ENCODE measurements at places on chromosomes 16 and 17. TPM values are rescaled to one million over a fixed set of nuclear protein-coding genes. Genes with fewer than 3 reads are reported as not detected.
A peak's percentile ranks its signal among the peaks of the same experiment; 100 is the strongest.

GRCh38 chr16:82509691-82510430, 116.9 kb upstream of the CDH13 start:
- DNase-seq = no peak

DNA sequence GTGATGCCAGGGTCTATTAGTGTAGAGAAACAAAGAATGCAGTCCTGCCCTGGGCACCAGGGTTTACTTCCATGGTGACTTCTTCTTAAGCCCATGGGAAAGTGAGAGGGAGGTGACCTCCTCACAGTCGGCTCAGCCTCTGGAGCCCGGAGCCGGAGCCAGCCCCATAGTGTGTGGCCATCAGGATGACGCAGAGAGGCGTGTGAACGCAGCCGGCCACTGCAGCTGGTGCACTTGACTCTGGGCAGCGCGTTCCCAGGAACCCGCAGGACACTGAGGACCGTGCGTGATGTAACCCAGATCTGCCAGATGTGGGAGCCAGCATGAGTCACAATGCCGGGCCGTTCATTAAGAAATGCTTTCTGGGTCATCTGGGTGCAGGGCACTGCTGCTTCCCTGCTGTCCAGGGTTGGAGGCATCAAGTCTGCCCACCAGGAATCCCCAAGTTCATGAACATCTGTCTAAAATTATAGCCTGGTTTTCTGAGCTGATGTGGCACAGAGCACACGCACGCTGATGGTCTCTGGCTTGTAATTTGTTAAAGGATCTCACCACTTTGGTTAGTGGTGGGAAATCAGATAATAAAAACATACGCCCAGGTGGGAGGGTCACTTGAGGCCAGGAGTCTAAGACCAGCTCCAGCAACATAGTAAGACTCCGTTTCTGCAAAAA, 114.1 kb downstream of the PITPNC1 start:
- DNase-seq = no peak

The SETD1A gene
- 3.8 TPM for total RNA-seq

DNA sequence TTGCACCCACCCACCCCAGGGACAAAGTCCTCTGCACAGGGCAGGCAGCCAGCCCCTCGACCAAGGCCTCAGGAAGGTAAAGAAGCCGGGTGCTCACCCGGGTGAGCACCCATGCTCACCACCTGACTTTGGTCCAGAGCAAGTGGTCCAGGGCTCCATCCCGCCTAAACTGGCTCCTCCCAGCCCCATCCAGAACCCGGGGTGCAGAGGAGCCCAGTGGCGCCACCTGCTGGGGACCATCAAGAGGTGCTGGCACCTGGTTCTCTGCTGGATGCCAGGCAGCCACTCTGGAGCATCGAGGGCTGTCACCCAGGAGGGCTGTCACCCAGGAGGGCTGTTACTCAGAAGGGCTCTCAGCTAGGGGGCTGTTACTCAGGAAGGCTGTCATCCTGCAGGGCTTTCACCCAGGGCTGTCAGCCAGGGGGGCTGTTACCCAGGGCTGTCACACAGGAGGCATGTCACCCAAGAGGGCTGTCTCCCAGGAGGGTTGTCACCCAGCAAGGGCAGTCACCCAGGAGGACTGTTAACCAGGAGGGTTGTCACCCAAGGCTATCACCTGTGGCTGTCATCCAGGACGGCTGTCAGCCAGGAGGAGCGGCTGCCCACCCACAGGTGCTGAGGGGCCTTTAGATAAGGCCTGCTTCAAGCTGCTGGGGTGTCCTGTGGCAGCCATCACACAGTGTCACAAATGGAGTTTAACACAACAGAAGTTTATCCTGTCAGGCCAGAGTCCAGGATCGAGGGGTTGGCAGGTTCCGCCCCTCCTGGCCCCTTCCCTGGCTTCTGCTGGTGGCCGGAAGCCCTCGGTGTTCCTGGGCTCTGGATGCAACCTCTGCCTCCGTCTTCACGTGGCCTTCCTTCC, 98.5 kb downstream of the TNFRSF13B start:
- peak; percentile 41 for DNase-seq

DNA sequence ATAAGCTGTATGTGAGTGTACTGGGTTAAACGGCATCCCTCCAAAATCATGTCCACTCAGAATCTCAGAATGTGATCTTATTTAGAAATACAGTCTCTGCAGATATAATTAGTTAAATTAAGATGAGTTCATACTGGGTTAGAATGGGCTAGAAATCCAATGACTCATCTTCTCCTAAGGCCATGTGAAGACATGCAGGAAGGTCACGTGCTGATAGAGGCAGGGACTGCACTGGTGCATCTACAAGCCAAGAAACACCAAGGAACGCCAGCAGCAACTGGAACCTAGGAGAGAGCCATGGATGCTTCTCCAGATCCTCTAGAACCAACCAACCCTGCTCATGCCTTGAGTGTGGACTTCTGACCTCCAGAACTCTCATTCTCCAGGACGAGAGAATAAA, 241.0 kb downstream of the XYLT1 start:
- no peak for DNase-seq

GRCh38 chr16:64771273-64771672, 350.6 kb downstream of the CDH11 start:
- DNase-seq = no peak

DNA sequence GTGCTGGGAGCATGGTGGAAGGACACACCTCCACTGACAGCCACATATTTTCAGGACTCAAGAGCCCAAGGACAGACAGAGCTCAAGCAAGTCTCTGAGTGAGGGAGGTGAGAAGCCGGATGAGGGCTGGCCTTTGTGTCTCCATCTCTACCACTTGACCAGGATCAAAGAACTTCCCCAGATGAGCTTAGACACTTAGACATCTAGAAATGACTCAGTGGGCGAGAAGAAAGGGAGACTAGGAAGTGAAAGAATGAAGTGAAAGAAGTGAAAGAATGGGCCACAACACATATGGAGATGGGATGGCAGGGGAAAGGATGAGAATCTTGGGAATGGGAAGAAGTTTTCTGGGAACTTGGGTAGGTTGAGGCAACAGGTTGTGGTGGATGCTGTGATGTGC, 274.9 kb upstream of the CCL2 start:
- no peak for DNase-seq

- no peak for DNase-seq
Measured at GRCh38 chr17:38898812-38899348, 26.5 kb upstream of the LASP1NB start.

DNA sequence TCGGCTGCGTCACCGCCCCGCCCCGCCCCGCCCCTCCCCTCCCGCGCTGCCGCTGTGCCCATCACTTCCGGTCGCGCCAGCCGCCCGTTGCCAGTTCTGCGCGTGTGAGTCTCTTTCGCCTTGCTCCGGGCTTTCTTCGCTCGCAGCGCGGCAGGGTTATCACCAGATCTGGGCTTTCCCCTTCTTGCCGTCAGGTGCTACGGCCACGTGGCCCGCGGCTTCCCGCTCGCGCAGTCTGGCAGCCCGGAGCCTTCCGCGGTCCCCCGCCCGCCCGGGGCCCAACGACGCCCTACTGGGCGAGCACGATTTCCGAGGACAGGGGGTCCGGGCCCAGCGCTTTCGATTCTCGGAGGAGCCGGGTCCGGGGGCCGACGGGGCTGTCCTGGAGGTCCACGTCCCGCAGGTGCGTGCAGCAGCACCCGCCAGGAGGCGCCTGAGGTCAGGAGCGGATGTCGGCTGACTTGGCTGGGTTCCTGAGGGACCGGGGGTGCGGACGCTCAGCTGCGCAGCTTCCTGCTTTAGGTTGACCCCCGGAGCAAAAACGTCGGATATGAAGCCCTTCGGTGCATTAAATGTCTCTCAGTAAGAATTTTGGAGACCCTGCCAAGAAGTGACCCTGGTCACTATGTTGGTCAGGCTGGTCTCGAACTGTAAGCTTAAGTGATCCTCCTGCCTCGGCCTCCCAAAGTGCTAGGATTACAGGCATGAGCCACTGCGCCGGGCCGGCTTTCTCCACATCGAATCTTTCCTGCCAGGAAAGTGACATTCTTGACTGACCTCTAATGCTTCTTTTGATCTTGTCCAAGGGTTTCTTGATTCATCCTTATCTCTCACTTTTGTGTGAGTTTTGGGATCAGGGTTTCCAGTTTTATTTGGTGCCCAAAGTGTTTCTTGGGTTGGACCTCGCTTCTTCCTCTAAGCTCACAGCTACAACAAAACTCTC, at the start of gene METTL23:
TSS of gene METTL23 (plus strand) at position 64 of the 943 bp plus-strand sequence. CDS start 2,872 bp downstream, outside the sequence.
- peak; percentile 84 for DNase-seq

GRCh38 chr17:39357986-39358385, 43.4 kb downstream of the FBXL20 start:
- DNase-seq = no peak

The SCGB1C2 gene
- not detected for total RNA-seq

GRCh38 chr16:23146877-23147601, 2.2 kb downstream of the USP31 start:
- no peak for DNase-seq

The CES3 gene
- total RNA-seq = 28.3 TPM

The ZACN gene
- not detected for total RNA-seq

DNA sequence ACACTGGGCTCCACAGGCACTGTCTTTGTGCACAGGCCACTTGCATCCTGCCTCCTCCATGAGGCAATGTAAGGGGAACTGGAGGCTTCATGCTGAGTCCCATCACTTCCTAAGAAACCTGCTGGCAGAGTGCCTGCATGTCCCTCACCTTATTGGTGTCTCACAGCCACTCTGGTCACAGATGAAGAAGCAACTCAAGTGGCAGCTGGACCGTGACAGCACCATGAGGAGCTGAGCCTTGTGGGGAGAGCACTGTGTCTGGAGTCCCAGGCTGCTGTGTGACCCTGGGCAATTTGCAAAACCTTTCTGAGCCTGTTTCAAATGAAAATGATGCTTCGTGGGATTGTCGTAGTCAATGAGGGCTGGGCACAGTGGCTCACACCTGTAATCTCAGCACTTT, 19.5 kb downstream of the ANKRD40 start:
- DNase-seq = no peak

GRCh38 chr17:1779571-1780131, 17.8 kb downstream of the SERPINF1 start:
- DNase-seq = no peak

DNA sequence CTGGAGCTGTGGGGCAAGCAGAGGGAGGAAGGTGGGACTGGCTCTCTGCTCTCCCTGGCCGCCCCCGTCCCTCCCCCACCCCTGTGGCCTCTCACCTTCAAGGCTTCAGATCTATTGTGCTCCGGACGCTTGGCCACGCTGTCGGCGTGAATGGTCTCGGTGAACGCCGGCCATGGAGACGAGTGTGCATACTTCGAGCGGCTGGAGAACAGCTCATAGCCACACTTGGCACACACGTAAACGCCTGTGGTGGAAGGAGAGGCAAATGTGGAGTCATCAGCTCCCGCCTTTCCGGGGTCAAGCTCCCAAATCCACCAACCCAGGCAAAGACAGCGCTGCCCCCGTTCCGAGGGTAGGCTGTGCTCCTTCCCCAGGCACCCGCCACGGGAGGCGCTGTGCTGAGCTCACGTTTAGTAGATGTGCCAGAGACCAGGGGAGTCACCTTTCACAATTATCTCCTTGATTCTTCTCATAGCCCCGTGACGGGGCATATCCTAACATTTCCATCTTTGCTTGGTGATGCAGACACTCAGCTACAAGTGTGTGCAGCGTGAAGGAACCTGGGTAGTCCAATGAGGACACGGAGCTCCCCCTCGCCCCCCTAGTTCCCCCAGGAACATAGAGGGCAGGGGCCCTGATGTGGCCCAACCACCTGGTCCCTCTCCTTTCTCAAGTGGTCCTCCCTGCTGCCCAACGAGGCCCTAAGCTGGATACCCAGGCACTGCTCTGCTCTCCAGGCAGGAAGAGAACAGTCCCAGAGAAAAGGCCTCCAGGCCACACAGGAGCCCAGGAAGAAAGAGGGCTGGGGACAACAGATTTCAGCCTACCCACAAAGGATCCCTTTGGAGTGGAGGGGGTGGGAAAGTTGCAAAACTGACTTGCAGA, 1.6 kb downstream of the MSRB1 start:
- no peak for DNase-seq

GRCh38 chr17:31435581-31435980, 44.1 kb downstream of the RAB11FIP4 start:
- no peak for DNase-seq

DNA sequence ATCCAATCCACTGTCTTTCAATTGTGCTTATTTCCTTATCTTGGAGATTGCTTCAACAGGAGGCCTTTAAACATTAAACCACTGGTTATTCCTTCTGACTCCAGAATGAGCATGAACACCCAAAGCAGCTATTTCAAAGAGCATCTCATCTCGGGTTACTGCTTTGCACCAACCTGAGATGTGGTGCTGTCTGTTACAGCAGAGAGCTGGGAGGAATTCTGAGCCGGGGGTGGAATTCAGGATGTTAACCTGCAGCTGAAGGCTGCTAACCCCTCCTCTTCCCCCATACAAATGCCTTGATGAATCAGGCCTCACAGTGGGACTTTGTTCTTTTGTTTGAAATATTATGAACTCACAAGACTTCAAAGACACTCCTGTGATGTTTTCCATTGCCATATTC, 113.1 kb downstream of the SHISA9 start:
- DNase-seq = no peak

DNA sequence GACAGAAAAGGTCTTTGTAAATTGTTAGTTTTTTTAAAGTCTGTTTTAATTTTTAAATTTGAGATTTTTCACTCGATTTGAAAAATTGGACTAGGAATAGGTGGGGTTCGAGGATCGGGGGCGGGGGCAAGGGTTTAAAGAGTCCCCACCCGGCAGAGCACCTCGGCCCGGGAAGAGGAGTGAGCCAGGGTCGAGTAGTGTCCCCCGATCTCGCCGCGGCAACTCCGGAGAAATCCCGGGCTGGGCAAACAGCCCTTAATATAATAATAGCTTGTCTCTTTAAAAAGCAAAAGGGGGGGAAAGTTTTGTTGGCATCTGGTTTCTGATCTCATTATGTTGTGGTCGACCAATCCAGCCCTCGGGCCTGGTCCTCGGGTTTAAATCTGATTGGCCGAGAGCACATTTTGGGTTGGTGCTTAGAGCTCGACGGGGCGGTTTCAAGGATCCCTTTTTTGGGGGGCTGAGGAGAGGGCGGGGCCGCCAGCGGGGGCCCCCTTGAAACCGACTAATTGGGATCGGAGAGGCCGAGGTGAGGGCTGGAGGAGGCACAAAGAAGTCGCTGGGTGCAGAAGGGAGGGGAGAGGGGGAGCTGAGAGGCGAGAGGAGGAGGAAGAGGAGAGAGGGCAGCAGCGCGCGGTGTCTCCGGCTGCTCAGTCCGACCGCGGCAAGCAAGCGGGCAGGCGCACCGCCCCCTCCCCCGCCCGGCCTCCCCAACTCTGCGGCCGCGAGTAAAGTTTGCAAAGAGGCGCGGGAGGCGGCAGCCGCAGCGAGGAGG, at the start of gene FZD2:
TSS of gene FZD2 (plus strand) at position 653 of the 775 bp plus-strand sequence. CDS start 205 bp downstream, outside the sequence.
- DNase-seq = no peak

The TOP2A gene
- 0.08 TPM for total RNA-seq

DNA sequence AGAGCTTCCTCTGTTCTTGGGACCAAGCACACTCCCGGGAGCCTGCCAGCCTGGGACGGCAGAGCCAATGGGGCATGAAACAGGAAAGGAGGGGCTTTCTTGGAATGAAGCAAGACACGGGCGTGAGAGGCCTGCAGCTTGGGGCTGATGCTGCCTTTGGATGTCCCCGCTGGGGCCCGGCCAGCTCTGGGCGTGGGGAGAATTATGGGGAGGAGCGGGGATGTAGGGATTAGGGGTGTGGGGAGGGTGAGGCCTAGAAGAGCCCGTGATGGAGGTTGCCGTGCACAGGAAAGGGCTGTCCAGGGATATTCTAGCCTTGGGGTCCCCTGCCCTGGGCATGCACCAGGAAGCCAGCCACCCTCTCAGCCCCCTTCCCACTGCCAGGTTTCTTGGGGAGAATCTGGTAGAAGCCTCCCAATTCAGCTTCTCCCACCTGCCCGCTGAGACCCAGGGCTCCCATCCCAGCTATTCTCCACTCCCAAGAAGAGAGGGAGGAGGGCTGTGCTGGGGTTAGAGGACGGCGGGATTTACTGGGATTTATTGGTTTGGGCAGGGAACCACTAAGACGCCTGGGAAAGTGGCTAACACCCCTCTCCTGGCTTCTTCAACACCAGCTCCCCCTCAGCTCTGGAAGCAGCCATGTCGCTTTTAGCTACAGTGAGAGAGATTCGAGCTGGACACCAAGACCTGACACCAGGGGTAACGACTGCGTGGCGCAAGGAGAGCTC, 20.0 kb upstream of the NXPH3 start:
- DNase-seq = peak; percentile 31

Data from liver (tissue), 10 donors.